ENCODE measurements at places on chromosomes 16 and 17.

DNA sequence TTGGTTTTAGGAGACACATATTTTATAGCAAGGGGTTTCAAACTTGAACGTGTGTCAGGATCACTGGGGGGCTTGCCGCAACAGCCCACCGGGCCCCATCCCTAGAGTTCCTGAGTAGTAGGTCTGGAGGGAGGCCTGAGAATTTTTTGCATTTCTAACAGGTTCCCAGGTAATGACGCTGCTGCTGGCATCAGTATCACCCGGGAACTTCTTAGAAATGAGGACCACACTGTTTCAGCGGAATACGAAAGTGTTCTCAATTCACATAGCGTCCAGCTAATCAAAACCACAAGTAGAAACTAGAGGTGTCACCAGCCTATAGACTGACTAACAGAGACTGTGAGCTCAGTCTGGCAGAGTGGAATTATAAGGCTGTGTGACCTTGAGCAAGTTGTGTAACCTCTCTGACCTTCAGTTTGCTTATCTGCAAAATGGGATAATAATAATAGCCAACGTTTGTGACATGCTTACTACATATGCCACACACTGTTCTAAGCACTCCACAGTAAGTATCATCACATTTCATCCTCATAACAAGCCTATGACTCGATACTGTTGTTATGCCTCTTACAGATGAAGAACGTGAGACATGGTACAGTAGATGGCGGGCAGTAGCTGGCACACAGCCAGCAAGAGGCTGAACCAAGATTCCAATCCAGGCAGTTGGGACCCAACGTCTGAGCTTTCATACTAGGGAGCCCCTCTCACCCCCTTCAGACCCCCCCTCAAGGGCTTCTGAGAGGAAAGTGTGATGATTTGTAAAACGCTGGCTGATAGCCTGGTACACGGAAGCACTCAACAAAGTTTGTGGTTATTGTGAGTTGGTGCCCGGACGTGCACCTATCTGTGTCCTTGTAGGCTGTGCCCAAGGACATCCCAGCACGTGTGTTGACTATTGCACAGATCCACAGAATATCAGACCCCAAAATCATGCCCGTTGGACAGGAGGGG, 4.6 kb upstream of the ICAM2 start:
- DNase-seq, result peak; percentile 54

DNA sequence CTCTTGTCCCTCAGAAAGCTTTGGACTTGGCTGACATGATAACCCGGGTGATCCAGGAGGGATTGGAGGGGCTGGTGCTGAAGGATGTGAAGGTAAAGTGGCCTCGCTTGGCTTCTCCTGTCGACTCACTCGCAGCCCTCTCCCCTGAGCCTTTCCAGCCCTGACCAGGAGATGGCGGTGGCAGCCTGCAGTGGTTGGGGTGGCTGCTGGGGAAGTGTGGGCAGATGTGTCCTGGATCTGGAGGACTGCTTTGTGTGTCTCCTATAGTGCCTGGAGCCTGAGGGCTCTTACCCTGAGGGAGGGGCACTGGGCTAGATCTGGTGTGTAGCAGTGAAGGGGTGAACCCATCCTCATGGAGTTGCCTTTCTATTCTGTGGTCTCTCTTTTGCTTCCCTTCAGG, 17.9 kb downstream of the LIG3 start:
- peak; percentile 66 for DNase-seq

GRCh38 chr17:77404812-77405581, 264.2 kb downstream of the SEC14L1 start:
- peak; percentile 77 for DNase-seq

- DNase-seq, result no peak
Observed at GRCh38 chr17:35605678-35606077, 18.6 kb downstream of the AP2B1 start.
